ENCODE measurements at places on chromosomes 5 and 9.

- no peak for DNase-seq
Measured at GRCh38 chr9:85200726-85201404, 531.3 kb downstream of the NTRK2 start.

GRCh38 chr5:139687656-139688055 is 39.5 kb downstream of the CXXC5 start:
- no peak for DNase-seq

DNA sequence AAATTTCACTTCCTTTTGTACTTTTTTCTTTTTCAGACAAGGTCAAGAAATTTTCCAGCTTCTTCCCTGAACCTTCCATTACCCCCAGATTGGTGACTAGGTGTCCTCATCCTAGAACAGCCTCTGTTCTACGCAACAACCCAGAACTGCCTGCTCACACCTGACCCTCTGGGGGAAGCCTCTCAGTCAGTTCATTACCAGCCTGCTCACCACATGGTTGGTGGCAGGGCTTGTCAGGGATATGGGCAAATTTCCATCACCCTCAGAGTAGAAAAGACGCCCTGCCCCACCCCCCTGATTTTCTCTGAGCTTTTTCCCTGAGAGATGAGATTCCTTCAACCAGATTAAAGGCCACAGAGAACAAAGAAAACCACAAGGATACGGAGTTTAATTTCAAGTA is 5.3 kb upstream of the CFAP95 start:
- DNase-seq, result no peak

DNA sequence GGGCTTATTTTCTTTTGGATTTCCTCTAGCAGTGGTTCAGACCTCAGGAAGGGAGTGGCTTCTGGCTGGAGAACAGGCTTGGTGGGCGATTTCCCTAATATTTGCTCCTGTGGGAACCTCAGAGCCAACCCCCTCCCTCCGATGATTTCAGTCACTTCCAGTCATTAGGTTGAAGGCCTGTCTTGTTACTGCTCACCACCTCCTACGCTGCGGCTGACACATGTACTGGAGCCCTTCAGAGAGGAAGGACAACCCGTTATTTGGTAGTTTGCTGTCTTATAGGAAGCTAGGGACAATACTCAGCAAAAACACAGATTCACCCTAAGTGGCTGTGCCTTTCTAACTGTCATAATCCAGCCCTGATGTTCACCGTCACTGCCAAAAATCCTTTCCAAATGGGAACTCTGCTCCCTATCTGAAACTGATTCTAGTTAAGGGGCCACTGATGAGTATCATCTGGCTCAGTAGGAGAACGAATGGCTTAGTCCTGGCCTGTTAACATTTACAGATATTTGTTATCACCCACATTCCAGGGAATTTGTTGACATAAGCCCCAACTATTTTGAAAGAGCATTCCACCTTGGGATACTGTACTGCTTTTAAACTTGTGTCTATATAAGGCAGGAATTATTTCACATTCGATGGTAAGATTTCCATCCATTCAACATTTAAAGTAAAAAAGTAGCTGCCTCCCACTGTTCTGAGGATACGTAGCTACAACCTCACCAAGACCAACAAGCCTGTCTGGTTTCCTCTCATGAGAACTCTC is 29.3 kb upstream of the ANKH start:
- DNase-seq, result no peak

DNA sequence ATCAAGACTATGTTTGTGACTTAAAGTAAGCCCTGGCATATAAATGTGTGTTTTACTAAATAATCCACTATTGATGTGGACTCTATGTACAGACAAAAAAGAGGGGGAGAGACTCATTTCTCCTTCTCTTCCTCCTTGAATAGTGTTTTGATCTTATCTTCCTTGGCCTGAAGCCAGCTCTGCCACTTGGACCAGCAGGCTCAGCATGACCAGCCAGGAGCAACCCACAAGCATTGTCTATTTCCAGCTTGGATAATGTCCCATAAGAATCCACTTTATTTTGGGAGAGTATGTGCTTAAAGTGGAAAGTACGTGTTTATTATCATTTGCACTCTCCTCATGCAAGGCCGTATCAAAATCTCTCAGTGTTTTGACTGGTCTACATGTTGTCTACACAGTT is 23.8 kb upstream of the SLC46A2 start:
- DNase-seq, result no peak

GRCh38 chr9:92721548-92721947 is 43.1 kb downstream of the BICD2 start:
- no peak for DNase-seq

DNA sequence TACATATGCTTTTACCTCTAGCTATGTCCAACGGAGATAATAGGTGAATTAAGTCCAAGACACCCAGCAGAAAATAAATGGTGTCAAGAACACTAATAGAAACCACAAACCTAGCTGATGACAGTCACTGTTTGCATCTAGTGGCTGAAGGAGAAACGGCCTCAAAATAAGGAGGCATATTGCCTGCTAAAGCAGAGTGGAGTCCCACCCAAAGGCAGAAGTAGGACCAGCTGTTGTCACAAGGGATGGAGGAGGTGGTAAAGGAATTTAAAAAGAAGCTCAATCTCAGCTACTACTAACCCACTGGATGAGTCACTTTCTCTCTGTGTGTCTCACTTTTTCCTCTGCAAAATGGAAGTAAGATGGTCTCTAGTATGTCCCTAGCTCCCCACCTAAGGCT is 224.3 kb downstream of the GRIA1 start:
- DNase-seq, result no peak

- DNase-seq, result no peak
Measured at GRCh38 chr5:83871533-83872395, 151.1 kb upstream of the HAPLN1 start.

- no peak for DNase-seq
Measured at GRCh38 chr9:72382405-72382804, 17.4 kb upstream of the ZFAND5 start.

- DNase-seq, result no peak
Measured at GRCh38 chr5:16727755-16728325, 111.0 kb upstream of the RETREG1 start.

GRCh38 chr5:126044111-126044668 is 379.0 kb upstream of the GRAMD2B start:
- no peak for DNase-seq

- DNase-seq, result no peak
Measured at GRCh38 chr5:32095261-32095671, 78.9 kb downstream of the GOLPH3 start.

DNA sequence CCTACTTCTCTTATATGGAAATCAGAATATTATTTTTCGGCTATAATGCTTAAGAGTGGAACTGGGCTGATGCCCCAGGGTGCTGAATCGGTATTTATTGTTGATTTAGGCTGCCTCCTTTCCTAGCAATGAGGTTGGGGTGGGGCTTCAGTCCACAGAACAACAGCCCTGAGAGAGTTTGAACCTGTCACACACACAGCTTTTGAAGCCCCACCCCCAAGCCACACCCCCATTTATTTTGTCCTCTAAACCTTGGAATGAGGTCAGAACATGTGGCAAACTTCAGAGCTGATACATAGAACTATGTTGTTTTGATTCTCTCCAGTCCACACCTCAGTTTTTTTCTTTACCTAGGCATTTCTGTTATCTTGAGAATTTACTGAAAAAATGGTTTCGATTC is 51.7 kb upstream of the CAMK4 start:
- DNase-seq, result no peak

- no peak for DNase-seq
Measured at GRCh38 chr9:89888677-89889076, 283.9 kb downstream of the GADD45G start.

GRCh38 chr9:112422417-112423148 is 42.7 kb downstream of the HSDL2 start:
- no peak for DNase-seq

DNA sequence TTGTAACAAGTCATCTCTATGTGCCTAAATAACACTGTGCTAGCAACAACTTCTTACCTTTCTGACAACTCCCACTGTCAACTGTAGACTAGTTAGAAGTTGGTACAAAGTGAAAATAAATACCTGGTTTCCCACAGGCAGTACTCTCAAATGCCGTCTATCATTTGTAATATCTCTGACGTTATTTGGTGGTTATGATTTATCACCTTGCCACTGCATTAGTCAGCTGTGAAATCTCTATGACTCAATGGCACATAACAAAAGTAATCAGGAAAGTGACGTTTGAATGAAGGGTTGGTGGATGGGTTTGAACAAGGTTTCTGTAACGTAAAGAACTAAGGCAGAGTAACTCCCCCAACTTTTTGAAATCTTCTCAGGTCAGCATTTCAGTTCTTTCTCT is 592.3 kb downstream of the MAT2B start:
- no peak for DNase-seq

DNA sequence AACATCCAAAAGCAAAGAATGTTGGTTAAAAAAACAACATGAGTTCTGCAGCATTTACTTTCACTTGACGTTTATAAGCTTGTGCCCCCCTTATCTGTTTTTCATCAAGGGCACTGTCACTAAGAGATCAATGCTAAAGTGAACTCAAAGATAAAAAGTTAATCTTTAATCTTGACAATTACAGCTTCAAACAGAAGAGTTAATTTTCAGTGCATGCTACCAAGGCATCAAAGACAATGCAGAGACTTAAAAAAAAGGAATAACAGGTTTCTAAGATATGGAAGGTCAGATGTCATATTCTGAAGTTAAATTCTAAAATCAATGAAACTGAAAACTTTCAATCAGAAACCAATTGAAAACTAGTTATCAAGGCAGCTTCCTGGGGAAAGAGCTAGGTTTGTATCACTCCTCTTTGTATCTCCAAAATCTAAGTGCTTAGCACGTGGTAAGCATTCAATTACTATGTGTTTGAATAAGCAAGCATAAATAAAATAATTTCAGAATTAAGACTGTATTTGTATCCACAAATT is 37.6 kb downstream of the TMEM245 start:
- no peak for DNase-seq

DNA sequence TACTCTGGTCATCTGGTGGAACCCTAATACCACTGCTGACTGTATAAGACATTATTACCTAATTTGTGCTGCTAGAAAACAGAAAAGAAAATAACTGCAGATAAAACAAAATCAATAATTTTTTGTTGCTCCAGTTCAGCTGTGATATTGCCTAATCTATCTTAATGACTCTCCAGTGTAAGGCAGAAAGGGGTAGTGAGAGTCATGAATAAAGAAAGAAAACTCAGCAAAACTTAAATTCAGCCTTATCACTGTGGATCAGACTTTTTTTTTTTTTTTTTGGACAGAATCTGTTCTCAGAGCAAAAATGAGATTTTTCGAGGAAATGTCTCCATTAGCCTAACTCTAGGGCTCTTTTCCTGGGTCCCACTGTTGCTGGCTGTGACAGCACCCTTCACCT is 1.1 kb upstream of the DOCK2 start:
- no peak for DNase-seq

DNA sequence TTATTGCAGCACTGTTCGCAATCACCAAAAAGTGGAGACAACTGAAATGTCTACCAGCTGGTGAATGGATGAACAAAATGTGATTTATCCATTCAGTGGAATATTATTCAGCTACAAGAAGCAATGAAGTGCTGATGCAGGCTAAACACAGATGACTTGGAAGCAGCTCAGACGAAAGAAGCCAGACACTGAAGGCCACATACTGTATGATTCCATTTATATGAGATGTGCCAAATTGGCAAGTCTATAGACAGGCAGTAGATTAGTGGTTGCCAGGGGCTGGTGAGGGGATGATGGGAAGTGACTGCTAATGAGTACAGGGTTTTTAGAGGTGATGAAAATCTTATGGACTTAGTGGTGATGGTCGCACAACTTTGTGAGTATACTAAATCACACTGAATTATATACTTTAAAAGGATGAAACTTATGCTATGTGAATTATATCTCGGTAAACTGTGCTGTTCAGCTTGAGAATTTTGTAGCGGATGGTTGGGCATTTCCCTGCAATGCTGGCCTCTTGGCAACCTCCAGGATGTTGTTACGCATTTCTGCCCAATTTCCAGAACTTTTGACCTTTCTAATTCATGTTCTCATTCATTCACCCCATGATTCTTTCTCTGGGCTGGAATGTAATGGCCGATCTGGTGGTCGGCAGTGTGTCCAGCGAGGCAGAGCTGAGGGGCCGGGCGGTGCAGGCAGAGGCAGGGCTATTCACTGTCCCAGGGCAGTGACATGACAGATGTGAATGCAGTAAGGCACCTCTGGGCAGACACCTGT is 22.0 kb upstream of the WNK2 start:
- no peak for DNase-seq

DNA sequence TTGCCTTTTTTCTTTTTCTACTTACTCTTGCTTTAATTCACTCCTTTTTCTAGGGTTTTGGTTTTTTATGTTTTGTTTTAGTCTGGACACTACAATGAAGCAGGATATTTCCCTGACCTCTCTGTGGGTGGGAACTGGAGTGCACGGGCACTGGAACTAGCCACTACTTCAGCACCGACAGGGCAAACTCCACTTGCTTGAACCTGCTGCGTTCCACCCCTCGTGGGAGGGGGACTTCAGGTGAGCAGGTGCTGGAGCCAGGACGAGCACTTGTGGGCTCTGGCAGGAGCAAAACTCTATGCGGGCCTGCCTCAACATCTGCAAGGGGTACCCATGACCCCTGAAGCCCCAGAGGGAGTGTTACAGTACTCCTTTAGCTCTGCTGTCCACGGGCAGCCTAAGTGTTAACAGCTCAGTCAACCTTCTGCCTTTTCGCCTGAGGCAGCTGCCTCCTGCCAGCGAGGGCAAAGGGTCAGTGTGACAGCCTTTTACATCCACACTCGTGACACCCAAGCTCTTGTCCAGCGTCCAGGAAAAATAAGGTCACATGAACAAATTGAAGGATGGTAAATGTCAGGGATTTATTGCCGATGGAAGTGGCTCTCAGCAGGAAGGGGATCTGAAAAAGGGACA is 144.1 kb upstream of the NFIL3 start:
- no peak for DNase-seq

GRCh38 chr5:65555287-65555686 is 7.7 kb downstream of the CENPK start:
- DNase-seq, result no peak

Data from brain pericyte (primary cell).